Stimulated activated CD4-positive, alpha-beta T cell treated with anti-CD3 and anti-CD28 coated beads, Interleukin-12 subunit alpha, Interleukin-12 subunit beta, amount 100 ng/mL, for 48 hours (primary cell): ENCODE measurements at places on chromosomes 1 and 21.

GRCh38 chr1:226649780-226650179, 89.3 kb downstream of the ITPKB start:
- no peak for DNase-seq

DNA sequence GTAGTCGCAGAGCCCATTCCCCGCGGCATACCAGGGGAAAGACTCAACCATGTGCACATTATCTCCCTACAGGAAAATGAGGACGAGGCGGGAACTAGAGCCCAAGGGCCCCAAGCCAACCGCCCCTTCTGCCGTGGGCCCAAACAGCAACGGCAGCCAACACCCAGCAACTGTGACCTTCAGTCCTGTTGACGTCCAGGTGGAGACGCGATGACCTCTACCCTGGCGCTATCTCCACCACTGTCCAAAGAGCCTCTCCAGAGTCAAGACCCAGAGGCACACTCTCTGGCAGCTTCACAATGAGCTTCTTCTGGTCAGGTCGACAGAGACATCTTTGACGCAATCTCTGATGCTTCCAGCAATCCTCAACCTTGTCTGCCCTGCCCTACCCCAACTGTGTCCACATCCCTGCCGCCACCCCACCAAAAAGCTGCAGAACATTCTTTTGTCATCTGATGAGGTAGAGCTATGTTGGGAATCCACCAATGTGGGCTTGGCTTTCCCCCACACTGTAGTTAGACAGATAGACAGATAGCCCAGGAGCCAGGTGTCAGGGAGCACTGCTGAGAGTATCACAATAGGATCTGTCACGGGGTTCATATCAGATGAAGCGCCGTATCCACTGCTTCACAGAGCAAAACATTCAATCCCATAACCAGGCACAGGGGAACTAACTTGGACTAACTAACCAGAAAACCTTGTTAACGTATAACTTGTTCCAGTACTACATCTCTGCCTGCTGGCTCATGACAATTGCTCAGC, 37.4 kb upstream of the SRRM1 start:
- no peak for DNase-seq

DNA sequence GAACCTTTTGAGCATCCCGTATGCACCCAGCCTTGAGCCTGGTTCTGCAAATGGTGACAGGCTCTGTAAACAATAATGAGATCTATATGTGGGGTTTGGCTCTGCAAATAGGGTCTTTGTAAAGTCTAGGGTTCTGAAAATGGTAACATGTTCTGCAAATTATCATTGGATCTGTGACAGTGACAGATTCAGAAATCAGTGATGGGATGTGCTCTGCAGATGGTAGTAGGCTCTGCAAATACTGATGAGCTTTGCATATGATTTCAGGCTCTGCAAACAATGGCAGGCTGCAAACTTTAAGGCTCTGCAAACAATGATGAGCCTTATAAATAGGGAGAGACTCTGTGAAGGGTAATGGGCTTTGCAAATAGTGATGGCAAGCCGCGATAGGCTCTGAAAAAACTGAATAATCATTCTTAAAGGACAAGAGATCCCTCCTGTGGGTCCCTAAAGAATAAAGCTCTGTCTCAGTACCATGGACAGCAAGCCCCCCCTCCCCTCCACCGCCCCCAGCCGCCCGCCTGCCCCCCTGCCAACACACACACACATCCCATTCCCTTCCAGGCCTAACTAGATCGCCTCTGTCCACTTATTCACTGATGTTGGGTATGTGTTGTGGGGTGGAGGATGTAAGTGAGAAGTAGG, 17.7 kb upstream of the DMBX1 start:
- no peak for DNase-seq

DNA sequence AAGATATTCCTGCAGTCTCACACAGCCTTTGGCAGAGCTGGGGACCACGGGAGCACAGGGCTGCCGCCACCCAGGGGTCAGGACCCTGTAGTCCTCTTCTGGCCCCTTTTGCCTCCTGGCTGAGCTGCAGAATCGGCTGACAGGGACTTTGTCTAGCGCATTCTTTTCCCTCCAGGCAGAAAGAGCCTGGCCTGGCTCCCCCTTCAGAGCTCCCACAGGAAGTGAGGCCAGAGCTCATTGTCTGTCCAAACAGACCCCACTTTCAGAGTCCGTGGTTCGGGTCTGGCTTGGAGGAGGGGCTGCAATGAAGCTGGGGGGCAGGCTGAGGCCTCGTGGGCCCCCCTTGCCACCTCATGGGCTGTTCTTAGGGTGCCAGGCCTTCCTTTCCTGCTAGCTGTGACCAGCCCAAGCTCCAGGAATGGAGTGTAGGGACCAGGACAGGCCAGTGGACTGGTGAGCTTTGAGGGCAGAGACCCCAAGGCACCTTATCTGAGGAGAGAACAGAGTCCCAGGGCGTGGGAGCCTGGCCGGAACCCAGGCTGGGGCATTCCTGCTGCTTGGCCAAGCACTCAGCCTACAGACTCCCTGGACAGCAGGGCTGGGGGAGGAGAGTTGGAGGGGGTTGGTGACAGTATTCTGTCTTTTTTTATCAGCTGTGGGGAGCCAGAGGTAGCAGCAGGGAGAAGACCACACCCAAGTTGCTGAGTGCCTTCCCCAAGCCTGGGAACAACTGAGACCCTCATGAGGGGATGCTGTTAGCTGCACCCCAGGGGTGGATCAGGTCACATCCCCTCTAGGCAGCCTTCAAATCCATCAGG, 4.7 kb downstream of the CELSR2 start:
- DNase-seq = no peak

GRCh38 chr1:240241278-240241677, 149.6 kb downstream of the FMN2 start:
- DNase-seq = no peak

DNA sequence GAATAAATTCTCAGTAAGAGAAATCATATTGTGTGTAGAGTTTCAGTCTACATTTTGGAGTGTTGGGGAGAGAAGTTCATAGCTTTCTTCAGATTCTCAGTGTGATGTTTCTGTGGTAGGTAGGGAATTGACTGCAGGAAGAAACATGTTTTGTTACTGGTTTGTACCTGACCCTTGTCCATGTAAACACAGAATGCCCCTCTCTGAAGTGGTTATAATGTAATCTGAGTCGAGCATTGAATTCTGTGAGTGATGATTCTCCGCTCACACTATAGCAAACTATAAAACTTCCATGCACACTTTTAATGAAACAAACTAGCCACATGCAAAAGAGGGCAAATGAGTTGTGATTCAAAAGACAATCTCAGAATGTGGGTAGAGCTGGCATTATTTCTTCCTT, 433.2 kb downstream of the USP25 start:
- DNase-seq = no peak

DNA sequence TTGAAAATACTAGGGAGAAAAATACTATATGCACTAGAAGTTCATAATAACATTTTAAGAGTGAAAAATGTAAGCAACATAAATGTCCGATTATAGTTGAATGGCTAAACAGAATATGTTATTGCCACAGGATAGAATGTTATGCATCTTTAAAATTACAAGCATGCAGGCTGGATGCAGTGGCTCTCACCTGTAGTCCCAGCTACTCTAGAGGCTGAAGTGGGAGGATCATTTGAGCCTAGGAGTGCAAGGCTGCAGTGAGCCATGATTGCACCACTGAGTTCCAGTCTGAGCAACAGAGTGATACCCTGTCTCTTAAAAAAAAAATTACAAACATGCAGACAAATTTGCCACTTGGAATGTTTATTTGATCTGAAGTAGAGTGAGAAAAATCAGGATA, 3.0 kb upstream of the BATF3 start:
- no peak for DNase-seq

- peak; percentile 22 for DNase-seq
Observed at GRCh38 chr1:10283318-10283984, 73.1 kb downstream of the KIF1B start.

GRCh38 chr1:243731301-243731891, 118.6 kb downstream of the AKT3 start:
- no peak for DNase-seq

DNA sequence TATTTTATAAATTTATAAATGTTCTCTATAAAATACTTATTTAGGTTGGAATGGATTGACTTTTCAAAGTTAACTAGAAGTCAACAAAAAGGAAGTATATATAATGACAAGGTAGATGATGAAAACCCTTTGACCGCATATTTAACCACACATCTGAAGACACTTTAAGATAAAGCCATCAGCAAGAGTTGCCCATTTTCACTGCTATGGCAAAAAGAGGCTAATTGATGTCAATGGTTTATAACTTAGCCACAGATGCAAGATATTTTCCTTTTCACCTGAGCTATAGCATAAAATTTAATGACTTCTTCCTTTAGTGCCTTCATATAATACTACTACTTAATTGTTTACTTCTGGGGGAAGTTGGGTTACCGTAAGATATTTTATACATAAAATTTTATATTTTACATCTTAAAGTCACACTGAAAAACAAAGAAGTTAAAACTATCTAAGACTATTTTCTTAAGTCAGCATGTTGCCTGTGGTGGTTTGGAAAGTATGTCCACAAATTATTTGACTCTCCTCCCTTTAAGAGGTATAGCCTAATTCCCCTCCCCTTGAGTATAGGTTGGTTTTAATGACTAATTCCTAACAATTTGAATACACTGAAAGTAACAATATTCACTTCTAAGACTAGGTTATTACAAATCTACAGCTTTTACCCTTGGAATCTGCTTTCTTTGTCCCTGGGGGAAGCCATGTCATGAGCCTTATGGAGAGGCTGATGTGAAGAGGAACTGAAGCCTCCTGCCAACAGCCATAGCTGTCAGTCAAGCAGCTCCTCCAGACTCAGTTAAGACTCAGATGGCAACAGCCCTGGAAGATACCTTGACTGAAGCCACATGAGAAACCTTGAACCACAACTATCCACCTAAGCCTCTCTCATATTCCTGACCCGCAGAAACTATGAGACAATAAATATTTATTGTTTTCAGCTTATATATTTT, 40.3 kb upstream of the LRRC8B start:
- DNase-seq = no peak

DNA sequence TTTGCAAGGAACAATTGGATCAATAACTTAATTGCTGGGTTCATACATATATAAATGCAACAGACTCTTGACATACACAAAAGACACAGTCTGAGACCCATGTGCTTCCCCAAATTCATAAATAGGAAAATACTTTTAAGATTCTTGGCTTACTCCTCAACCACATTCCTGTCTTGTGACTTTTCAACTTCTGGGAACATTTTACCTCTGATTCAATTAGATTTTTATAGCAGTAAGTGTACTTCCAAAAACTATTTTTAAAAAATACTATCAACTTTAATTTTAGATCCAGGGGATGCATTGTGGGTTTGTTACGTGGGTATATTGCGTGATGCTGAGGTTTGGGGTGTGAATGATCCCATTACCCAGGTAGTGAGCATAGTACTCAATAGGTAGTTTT, 406.7 kb downstream of the RPS6KC1 start:
- no peak for DNase-seq

GRCh38 chr1:119374208-119374874, 5.8 kb downstream of the HAO2 start:
- DNase-seq = no peak

GRCh38 chr1:167456926-167457325, 61.4 kb downstream of the CD247 start:
- DNase-seq = no peak

GRCh38 chr1:10444248-10444647, 5.6 kb upstream of the CORT start:
- DNase-seq = no peak

GRCh38 chr1:235557495-235557894, 53.2 kb upstream of the B3GALNT2 start:
- DNase-seq = peak; percentile 11

DNA sequence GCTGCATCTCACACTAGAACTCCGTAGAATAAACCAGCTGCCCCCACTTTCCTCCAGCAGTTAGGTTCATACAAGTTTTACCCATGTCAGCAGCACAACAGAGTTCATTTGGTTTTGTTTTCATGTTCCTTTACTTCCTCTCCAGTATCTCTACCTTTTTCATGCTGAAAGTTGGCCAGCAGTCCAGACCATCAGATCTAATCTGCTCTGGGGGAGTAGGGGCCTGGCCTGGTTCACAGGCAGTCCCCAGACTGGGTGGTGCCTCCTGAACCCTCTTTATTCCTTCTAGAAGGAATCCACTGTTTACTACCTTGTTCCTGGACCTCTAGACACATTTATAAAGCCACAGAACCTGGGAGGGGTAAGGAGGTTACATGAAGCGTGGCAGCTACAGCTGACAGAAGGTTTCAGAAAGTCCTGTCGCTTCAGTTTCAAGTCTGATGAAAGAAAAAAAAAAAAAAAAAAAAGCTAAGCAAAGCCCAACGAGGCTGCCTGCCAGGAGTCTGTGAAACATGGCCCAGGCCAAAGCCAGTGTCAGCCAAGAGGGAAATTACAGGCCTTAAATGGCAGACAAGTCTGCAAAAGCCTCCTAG, 184.6 kb upstream of the JUN start:
- no peak for DNase-seq

GRCh38 chr1:218365226-218365999, 20.3 kb downstream of the TGFB2 start:
- DNase-seq = no peak

GRCh38 chr1:87972811-87973210, 644.1 kb downstream of the LMO4 start:
- DNase-seq = no peak

DNA sequence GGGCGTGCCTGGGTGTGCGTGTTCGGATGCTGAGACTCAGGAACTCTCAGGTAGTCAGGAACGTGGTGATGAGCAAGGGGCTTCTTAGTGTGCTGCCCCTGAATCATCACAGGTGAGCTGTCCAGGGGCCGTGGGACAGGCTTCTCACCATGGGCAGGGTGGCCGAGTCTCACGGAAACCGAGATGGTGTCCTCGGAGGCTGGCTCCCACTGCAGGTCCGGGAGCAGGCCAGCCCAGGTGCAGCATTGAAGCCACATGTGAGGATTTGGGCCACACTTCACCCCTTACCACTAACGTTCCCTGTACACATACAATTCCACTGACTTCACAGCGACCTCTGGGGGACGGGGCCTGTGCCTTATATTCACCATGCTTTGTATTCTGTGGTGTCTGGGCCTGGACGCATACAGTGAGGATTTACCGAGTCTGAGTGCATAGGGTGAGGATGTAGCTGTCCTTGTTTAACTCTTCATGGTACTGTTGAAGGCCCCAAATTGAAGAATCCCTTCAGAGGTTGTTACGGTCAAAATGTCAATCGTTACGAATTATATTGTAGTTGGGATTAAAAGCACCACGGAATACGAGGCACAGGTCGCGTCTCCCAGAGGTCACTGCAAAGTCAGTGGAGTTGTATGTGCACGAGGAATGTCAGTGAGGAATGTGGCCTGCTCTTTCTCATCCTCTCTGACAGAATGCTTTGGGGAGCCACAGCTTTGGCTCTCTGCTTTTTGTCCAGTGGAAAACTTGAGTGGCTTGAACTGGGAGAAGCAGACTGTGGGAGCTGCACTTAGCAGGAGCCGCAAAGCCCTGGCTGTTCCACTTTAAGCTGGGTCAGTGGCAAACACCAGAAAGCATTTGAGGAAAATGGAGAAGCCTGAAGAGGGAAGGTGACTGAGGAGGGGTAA, 95.3 kb downstream of the MTR start:
- no peak for DNase-seq

GRCh38 chr1:168513656-168514404, 30.0 kb downstream of the XCL2 start:
- DNase-seq = no peak
